HEK293T (cell line): ENCODE measurements at places on chromosomes 3 and 15.

DNA sequence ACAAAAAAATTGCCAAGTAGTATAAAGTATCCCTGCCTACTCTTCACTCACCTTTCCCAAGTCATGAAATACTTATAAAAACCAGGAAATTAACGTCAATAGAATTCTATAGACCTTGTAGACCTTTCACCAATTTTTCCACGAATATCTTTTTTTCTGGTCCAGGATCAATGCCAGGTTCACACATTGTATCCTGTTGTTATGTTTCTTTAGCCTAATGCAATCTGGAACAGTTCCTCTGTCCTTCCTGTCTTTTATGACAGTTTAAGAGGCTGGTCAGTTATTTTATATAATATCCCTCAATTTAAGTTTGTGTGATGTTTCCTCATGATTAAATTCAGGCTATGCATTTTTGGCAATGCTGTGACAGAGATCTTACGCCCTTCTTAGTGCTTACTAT is 63.2 kb upstream of the MAGI1 start:
- no peak for DNase-seq

- no peak for DNase-seq
Measured at GRCh38 chr3:183287301-183287971, 34.4 kb downstream of the B3GNT5 start.

DNA sequence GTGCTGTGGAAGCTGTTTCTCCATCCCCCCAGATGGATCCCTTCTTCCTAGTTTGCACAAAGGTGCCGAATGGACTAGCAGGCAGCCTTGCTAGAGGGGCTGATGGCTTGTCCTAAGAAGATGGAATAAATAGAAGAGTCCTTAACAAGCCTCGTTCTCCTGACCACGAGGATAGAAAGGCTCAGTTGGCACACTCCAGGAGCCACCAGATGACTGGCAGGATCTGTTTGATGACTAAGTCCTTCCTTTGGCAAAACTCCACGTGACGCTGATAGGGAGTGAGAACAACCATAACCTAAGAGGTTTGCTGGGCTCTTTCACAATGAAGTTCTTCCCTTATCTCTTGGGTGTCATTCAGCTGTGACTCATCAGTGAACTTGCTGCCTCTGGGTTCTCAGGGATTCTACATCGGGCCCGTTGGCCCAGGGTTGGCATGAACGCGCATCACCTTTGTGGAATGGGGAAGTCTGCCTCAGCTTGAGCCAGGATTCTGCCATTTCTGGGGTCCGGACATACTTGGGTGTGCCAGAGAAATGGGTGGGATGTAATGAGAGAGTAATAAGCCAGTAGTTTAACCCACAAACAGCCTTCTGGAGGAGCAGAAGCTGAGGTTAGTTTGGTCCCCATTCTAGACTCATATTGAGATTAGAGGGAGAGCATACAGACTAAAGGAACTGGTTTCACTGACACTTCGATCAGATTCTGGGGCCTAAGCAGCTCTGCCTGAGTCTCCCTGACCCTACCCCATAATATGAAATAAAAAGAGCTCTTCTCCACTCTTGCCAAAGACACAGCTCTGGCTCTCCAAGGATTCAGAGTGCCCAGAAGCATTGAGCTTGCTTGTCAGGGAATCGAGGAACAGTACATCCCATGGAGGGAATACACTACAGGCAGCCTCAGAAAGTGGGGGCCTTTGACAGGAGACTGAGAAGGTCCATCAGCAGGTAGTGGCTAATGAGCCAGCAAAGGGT is 2.0 kb upstream of the MELTF start:
- DNase-seq: no peak

GRCh38 chr3:62718011-62718410 is 157.2 kb downstream of the CADPS start:
- DNase-seq: no peak

GRCh38 chr3:130516645-130517512 is at the start of gene COL6A6:
TSS of gene COL6A6 (plus strand) at chr3:130517177. CDS start at chr3:130560365, 43,188 bp downstream.
- peak; percentile 36 for DNase-seq

DNA sequence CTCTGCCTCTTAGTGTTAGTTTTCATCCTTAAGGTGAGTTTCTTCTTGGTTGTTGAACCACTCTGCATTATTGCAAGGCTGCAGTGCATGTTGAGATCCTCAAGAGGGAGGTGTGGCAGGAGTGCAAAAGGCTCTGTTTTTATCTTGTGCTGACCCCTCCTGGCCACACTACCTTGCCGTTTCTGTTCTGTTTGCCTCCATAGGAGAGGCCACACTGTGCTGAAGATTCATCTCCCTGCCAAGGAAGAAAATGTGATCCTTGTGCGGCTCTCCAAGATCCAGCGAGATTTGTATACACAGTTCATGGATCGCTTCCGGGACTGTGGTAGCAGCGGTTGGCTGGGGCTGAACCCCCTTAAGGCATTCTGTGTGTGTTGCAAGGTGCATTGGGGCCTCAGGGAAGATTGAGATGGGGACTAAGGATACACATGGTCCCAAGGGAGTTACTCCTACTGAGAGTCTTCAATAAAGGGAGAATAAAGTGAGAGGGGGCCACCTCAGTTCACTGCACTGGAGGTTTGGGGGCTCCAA is 33.0 kb upstream of the TEX264 start:
- peak; percentile 78 for DNase-seq

- no peak for DNase-seq
Measured at GRCh38 chr15:41043276-41043951, 72.7 kb downstream of the INO80 start.

GRCh38 chr3:29805757-29806156 is 524.9 kb downstream of the RBMS3 start:
- DNase-seq: no peak

GRCh38 chr15:79117442-79118204 is 27.0 kb upstream of the RASGRF1 start:
- DNase-seq: no peak

- no peak for DNase-seq
Measured at GRCh38 chr3:168459226-168459784, 363.6 kb upstream of the GOLIM4 start.

GRCh38 chr3:86547692-86548091 is 443.3 kb downstream of the VGLL3 start:
- no peak for DNase-seq

DNA sequence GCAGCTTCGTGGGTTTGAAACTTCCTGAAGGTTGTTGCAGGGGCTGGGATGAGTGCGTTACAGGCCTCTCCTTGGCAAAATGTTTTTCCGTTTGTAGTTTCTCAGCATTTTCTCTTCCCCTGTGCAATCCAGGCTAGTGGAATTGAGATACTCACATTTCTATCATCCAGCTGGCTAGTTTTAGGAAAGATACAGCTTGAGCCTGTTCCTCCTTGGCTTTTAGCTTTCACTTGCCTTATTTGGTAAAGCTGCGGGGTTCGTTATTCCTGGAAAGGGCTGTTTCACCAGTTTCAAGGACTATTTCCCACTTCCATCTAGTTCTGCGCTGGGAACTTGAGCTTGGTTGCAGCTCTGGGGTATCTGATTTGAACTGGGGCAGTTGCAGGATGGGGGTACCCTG is 90.3 kb downstream of the ITPR1 start:
- DNase-seq: no peak

DNA sequence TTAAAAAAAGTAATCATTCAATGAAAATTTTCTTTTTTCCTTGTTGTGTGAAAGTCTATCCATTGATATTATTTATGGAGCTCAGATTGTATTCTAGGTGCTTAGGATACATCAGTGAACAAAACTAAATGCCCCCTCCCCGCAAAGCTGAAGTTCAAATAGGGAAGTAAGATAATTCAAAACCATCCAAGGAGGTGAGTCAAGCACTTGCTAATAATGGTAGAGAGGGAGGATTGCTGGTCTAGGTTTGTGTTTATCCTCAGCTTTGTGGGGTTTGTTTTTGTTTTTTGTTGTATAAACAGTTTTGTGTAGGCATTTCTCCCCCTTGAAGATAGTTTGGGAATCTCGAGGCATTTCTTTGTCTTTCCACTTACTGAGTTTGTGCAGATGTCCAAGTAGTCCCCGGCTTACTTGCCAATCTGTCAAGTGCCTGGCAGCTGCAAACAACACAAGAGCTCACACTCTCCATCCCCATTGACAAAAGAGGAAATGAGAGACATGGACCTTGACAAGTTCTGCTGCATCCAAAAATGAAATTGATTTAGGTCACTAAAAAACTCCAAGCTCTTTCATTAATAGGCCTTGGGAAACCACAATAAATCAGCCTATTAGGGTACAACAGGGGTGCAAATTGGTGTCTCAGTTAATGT is 575.8 kb upstream of the TBL1XR1 start:
- no peak for DNase-seq

- DNase-seq: no peak
Measured at GRCh38 chr3:153639631-153640030, 477.6 kb downstream of the RAP2B start.

DNA sequence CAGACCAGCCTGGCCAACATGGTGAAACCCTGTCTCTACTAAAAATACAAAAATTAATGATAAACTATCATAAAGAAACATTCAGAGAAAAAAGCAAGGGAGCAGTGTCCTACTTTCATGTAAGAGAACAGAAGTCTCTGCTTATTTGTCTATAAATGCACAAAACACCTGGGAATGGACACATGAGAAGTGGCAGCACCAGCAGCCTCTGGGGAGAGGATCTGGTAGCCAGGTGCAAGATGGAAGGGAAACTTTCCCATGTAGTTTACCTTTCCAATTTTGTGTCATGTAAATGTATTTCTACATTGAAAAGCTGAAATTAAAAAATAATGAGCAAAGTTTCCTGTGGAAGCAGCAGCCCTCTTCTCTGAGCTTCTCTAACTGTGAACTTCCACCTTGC is 18.8 kb downstream of the SCAP start:
- DNase-seq: no peak

DNA sequence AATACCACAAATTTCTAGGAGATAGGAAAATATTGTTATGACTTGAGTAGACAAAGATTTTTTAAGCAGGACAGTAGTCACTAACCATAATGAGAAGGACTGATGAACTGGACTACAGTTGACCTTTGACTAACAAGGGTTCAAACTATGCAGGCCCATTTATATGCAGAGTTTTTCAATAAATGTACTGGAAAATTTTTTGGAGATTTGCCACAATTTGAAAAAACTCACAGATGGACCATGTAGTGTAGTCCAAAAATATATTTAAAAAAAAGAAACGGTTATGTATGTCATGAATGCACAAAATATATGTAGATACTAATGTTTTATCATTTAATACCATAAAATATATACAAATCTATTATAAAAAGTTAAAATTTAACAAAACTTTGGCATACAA is 151.8 kb downstream of the LRRN1 start:
- DNase-seq: no peak

GRCh38 chr3:72181251-72181650 is 396.3 kb upstream of the PROK2 start:
- no peak for DNase-seq

- no peak for DNase-seq
Measured at GRCh38 chr3:37210230-37210629, 35.8 kb upstream of the LRRFIP2 start.

- no peak for DNase-seq
Measured at GRCh38 chr15:76711351-76711827, 193.8 kb downstream of the SCAPER start.

DNA sequence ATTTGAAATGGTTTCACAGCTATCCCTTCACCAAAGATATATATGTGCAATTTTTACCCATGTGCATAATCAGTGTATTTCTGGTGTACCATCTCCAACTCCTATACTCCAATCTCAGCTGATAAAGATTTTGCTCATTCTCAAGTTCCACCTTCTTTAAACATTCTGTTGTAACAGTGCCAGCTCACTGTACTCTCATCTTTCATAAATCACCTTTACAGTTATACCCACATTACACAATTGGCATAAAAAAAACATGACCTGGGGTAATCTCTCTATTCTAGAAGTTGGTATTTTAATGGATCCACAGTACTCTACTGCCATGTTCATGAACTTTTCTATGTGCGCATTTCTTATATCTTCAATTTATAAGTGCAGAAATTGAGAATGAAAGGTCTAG is 339.9 kb upstream of the DPH6 start:
- DNase-seq: no peak

GRCh38 chr3:46881596-46882376 is 4.3 kb downstream of the PTH1R start:
- peak; percentile 43 for DNase-seq

DNA sequence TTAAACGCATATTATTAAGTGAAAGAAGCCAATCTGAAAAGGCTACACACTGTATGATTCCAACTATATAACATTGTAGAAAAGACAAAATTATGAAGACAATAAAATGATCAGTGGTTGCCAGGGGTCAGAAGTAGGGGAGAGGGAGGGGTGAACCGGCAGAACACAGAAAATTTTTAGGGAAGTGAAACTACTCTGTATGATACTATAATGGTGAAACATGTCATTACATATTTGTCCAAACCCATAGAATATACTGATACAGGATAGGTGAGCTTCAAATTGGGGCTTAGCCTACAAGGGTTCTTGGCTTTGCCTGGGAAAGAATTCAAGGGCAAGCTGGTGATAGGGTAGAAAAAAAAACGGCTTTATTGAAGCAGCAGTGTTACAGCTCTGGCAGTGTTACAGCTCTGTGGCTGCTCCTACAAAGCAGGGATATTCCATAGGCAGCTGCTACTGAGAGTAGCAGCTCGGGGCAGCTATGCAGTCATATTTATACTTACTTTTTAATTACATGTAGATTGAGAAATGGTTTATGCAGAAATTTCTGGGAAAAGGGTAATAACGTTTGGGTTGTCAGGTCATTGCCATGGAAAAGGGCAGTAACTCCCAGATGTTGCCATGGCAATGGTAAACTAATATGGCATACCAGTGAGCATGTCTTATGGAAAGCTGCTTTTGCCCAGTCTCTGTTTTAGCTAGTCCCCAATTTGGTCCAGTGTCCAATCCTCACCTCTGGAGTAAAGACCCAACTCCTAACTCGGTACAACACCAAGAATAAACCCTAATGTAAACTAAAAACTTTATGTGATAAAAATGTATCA is 125.1 kb upstream of the SLC25A36 start:
- DNase-seq: no peak

DNA sequence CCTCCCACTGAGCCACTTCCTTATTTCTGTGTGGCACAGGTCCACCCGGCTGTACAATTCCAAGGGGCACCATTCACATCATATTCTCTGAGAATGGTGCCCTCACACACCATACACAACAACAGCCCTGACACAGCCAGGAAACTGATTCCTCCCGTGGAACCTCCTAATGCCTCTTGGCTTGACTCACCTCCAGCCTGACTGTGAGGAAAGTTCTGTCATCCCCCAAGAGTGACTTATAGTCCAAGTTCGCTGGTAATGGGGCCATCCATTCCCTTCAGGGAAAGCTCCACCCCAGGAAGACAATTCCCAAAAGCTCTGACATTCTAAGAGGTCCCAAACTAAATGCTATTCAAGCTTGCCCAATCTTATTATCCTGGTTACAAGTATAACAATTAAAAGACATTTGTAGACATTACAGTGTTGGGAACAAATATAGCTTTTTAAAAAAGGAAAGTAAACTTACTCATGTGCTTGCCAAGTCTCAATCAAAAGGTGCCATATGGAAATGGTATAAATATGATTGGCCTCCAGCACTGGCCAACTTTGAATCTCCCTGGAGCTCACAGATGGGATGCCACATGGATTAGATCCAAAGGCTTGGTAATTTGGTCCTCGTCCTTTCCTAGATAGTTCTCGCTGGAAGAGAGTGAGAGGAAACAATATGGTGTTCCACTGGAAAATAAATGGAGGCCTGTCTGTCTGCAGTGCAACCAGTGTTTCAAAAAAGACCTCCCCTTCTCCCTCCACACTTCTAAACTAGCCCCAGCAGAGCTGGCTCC is 56.3 kb upstream of the PSMD6 start:
- no peak for DNase-seq
